ENCODE measurements at places on chromosomes 1 and 21.

DNA sequence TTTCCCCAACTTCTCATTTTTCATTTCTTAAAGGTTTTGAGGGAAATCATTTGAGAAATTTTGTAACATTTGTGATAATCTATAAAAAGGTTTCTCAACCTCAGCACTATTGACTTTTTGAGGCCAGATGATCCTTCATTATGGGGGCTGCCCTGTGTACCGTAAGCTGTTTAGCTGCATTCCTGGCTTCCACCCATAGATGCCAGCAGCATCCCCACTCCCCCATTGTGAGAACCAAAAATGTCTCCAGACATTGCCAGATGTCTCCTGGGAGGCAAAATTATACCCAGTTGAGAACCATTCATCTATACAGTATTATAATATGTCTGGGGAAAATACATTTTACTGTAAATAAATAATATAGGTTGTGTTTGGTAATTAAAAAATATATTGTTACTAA is 146.0 kb downstream of the PBX1 start:
- DNase-seq, result peak; percentile 70

DNA sequence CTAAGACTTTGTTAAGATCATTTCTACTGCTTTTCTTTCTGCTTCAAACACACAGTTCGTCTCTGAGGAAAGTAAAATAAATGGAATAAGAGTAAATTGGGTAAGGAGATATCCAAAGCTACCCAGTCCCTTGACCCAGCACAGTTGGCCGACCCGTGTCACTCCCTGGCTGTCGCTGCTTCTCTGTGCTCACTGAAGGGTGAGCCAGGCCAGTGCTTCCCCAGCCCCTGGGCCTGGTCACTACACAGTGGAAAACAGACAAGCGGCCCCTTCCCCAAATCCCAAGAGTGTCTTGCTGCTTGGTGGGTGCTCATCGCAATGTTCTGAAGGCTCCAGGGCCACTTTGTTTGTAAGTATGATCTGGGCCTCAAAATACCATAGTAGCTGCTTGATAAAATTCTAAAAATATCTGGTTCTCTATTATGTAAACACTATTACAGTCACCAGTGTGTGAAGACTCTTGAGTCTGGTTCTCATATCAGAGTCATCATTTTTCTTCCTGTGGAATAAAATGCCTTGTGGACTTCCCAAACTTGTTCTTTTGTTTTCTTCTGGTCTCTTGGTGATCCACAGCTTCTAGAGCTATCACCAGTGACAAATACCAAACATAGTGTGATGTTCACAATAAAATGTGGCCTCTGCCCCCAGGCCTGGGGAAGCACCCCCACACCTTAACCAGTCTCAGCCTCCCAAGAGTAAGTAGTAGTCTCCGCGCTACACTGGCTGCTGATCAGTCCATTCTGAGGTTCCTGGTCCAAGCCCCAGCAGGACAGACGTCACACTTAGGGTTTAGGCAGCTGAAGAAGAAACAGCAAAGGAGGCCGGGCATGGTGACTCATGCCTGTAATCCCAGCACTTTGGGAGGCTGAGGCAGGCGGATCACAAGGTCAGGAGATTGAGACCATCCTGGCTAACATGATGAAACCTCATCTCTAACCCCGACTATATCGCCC is 106.2 kb downstream of the DHRS3 start:
- no peak for DNase-seq

DNA sequence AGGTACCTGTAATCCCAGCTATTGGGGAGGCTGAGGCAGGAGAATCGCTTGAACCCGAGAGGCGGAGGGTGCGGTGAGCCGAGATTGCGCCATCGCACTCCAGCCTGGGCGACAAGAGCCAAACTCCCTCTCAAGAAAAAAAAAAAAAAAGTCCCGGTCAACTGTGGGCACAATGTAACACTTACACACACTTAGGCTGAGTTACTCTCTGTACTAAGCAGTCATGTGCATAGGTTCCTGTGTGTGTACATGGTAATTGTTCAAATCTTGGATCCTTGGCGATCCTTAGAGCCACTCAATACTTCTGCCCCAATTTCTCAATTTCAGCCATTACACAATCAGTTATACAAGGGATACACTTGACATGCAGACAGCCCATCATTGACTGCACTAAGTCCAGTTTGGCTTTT is 11.6 kb downstream of the SDCCAG8 start:
- DNase-seq, result no peak

DNA sequence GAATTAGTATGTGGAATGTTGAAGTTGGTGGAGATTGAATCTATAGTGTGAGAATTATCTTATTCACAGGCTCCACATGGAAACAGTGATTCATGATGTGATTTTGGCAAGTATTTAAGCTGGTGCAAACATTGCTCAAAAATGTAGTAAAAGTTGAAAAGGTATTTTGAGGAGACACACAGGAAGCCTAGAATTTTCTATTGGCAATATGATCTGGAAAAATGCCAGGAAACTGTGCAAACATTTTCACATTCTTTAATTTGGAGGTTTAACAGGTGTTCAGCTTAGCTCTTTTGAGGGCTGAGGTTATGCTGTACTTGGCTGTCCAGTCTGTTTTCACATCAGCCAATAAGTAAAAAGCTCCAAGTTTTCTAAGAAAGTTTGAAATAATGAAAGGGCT is 327.3 kb downstream of the RWDD3 start:
- DNase-seq, result no peak

GRCh38 chr1:60657926-60658325 is 424.4 kb upstream of the NFIA start:
- DNase-seq, result no peak

- DNase-seq, result peak; percentile 25
Measured at GRCh38 chr1:219876798-219877209, 51.6 kb downstream of the SLC30A10 start.

- DNase-seq, result no peak
Measured at GRCh38 chr1:212678456-212679410, 20.9 kb downstream of the BATF3 start.

DNA sequence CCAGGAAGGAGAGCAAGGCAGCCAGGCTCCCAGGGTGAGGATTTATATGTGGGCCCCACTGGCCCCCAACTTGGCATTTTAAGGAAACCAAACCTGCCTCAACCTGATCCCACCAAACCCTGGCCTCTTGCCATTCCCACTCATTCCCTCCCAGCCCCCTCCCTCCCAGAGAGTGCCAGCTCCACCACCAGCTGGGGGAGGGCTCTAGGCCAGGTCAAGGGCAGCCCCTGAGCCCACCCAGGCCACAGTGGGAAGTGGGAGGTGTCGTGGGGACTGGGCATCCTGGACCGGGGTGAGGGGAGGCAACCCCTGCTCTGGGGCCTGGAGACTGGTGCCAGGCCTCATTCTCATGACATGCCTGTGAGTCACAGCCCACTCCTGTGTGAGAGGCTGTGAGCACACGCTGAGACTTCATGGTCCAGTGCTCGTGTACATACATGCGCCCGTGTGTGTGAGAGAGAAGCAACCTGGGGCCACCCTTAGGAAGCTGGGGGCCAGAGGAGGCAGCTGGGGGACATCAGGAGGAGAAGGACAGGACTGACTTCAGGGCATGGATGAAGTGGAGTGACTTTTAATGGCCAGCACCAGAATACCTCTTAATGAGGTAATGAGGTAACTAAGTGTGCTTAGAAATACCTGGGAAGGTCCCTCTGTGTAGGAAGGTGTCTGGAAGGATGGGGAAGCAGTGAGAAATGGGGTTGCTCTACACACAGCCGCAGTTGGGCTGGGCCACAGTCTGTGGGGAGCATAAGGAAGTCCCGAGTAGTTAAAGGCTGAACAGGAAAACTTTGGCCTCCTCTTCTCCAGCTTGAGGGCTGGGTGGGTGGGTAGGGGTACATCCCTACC is at the start of gene S100A2:
TSS of gene S100A2 (minus strand) at position 316 of the 846 bp plus-strand sequence. CDS start 1,967 bp downstream, outside the sequence.
- DNase-seq, result peak; percentile 77
